ENCODE measurements at places on chromosomes 12 and 14.

- no peak for DNase-seq
Observed at GRCh38 chr12:77592836-77593235, 237.9 kb upstream of the NAV3 start.

DNA sequence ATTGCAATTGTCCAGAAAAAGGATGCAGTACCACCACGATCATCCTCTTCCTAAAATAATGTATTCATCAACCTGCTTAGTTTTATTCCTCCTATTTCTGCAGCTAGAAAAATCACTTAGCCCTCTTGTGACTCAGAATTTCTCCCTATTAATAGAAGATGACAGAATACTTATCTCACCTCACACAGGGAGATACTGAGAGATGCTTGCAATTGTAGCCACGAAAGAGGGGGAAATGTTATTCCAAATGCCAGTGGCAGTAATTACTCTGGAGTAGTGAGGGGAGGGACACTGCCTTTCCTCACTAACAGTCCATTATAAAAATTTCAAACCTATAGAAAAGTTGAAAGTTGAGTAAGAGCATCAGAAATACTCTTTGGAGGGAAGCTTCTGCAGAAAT lies 11.8 kb upstream of the DUSP6 start:
- DNase-seq: no peak

DNA sequence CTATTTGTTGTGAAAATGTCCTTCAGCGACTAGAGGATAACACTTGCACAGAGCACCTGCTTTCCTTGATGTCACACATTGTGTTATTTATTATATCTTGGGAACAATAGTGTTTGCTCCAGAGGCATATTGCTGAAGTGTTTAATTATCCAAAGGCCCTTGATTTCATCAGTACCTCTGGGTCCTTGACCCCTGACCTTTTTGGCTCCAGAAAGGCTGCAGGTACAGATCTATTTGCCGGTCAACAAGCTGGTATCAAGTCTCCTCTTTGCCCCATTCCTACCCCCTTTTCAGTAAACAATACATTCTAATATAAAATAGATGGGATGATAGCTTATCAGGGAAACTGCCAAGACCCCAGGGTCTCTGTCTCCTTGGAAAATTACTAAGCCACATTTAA lies 206.8 kb downstream of the DACT1 start:
- DNase-seq: no peak

- DNase-seq: no peak
Observed at GRCh38 chr12:105756961-105757360, 381.8 kb downstream of the NUAK1 start.

- no peak for DNase-seq
Observed at GRCh38 chr14:27245947-27246346, 648.1 kb upstream of the NOVA1 start.

GRCh38 chr12:95218150-95219133 lies 835 bp downstream of the VEZT start:
- DNase-seq: peak; percentile 11

GRCh38 chr14:77186911-77187648 lies 5.5 kb downstream of the TMEM63C start:
- DNase-seq: no peak

GRCh38 chr12:51972849-51973273 lies 21.4 kb downstream of the ACVR1B start:
- DNase-seq: no peak

GRCh38 chr14:37384870-37385596 lies 187.3 kb downstream of the MIPOL1 start:
- DNase-seq: no peak

DNA sequence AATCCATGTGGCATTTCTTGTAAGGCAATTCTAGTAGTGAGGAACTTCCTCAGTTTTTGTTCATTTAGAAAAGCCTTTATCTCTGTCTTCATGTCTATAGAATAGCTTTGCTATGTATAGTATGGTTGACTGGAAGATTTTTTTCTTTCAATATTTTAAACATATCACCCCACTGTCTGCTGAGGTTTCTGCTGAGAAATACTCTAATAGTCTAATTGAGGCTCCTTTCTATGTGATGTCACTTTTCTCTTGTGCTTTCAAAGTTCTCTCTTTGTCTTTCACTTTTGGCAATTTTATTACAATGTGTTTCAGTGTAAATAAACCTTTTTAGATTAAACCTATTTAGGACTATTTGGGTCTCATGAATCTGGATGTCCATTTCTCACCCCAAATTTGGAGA lies 192.8 kb downstream of the PDZRN4 start:
- no peak for DNase-seq

- no peak for DNase-seq
Observed at GRCh38 chr12:56087220-56087619, 7.3 kb downstream of the ERBB3 start.

DNA sequence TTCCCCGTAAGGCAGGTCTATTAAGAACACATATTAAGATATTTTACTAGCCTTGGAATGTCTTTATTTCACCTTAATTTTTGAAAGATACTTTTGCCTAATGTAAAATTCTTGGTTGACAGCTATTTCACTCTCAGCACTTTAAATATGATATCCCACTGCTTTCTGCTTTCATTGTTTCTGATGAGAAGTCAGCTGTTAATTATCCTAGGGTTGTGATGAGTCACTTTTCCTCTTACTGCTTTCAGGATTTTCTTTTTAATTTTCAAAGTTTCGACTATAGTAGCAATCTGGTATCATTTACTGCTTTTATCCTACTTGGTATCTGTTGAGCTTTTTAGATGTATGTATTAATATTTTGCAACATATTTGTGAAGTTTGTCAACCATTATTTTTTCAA lies 578.9 kb upstream of the ATP2B1 start:
- DNase-seq: no peak
